ENCODE measurements at places on chromosomes 13 and 19. TPM values are rescaled to one million over a fixed set of nuclear protein-coding genes. Genes with fewer than 3 reads are reported as not detected.

- DNase-seq: peak; percentile 86
These were observed 4.1 kb downstream of the IER2 start for GRCh38 chr19:13154241-13154778.

- DNase-seq: no peak
These were observed 6.2 kb downstream of the PLIN5 start for GRCh38 chr19:4528843-4529242.

CLDN10 gene
- total RNA-seq: not detected

- DNase-seq: no peak
These were observed 296.8 kb downstream of the EFNB2 start for GRCh38 chr13:106238690-106239089.

RGCC gene
- 142 TPM for total RNA-seq

DNA sequence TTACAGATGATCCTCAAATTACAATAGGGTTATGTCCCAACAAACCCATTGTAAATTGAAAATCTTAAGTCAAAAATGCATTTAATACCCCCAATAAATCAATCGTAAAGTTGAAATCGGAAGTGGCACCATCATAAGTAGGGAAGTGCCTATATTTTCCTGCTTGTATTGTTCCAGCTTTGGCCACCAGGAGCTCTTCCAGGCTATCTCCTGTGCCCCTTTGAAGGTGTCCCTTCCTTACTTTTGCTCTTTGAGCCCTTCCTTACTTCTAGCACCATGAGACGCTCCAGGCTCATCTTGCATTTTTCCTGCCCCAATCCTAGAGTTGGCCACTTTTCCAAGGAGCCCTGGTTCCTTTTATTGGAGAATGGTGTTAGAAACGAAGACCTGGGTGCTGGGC is 163.0 kb upstream of the TSC22D1 start:
- DNase-seq: no peak

- no peak for DNase-seq
These were observed 117.7 kb downstream of the KCNRG start for GRCh38 chr13:50132904-50133357.

FXYD3 gene
- 0.38 TPM for total RNA-seq

GRCh38 chr13:101397742-101398141 is 18.6 kb downstream of the NALCN start:
- DNase-seq: no peak

GRCh38 chr13:32737679-32738078 is 151.4 kb downstream of the PDS5B start:
- no peak for DNase-seq

GRCh38 chr19:5247957-5248705 is 92.5 kb downstream of the PTPRS start:
- DNase-seq: no peak

DNA sequence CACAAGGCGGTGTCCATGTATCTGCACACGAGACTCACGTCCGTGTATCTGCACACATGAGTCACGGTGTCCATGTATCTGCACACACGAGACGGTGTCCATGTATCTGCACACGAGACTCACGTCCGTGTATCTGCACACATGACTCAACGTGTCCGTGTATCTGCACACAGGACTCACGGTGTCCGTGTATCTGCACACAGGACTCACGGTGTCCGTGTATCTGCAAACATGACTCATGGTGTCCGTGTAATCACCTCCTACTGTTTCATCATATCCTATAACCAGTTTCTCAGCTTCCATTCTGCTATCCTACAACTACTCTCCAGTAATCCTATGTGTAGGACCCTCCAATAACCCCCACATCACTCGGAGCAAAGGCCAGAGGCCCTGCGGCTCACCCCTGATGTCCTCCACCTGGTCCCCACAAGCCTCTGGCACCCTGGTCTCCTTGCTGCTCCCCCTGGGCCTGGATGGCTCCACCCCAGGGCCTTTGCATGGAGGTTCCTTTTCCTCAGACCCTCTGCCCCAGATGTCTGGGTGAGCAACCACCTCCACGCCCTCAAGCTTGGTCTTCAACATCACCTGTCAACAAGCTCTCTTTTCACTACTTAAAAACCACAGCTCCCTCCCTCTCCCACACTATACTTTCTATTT is 2.5 kb upstream of the TMEM255B start:
- DNase-seq: no peak

DNA sequence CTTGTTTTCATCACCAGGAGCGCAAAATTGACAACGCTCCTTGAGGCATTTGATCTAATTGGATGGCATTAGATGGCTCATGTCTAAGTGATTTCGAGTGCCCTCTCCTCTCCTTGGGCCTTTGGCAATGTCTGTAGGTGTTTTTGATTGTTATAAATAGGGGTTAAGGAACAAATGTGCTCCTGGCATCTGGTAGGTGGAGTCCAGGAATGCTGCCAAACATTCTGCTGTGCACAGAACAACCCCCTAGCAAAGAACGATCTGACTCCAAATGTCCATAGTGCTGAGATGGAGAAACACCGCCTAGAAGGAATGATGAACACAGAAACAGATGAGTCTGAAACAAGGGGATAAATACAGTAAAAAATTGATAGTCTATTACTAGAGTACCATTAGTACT is 68.0 kb upstream of the C1QTNF9B start:
- DNase-seq: no peak

TYK2 gene
- 75.4 TPM for total RNA-seq

ZNF763 gene
- 1.9 TPM for total RNA-seq

DNA sequence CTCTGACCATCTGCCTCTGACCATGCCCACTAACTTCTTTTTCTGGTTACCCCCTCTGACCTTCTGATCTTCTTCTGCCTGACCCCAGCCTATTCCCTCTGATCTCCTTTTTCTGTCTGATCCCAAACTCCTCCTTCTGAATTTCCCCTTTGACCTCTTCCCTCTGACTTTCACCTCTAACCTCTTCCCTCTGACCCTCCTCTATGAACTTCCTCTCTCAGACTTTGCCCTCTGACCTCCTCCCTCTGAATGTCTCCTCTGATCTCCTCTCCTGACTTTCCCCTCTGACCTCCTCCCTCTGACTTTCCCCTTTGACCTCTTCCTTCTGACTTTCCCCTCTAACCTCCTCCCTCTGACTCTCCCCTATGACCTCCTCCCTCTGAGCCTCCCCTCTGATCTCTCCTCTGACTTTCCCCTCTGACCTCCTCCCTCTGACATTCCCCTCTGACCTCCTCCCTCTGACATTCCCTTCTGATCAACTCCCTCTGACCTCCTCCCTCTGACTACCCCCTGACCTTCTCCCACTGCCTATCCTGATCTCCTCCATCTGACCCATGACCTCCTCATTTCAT is 3.5 kb downstream of the COL5A3 start:
- DNase-seq: no peak

PSG5 gene
- not detected for total RNA-seq

ADAMTSL5 gene
- 0.65 TPM for total RNA-seq

DNA sequence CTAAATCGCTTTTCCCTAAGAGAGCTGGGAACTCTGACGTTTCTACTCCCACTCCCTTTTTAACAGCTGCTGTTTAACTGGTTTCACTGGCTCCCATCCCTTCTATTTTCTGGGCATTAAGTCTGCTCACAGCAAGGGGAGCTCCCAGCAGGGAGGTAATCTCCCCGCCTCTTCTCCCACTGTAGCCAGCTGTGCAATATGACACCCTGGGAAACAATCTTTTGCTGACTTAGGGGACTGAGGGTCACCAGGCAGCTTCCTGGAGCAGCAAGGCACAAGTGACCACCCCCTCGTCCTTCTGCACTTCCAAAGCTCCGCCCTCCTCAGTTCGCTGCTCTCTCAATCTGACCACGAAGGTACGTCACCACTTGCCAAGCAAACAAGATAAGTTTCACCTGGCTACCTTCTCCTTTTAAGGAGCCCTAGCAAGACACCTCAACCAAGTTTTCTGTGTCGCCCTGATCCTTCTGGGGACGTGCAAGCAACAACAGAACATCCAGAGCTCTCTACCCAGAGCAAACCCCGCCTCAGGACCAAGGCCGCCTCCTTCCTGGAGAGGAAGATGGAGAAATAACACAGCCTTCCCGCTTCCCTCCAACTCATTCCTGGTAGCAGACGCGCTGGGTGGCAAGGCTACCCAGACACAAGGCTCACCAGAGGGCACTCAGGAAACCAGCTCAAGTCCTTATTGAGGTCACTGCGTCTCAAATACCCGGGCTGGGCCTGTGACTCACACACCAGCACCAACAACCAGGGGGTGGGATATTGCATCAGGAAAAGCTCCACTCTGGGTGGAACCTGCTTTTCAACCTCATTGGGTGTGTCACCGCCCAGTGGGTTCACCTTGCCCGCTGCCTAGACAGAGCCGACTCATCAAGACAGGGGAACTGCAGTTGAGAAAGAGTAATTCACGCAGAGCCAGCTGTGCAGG is 92.4 kb downstream of the STK24 start:
- DNase-seq: peak; percentile 77

DNA sequence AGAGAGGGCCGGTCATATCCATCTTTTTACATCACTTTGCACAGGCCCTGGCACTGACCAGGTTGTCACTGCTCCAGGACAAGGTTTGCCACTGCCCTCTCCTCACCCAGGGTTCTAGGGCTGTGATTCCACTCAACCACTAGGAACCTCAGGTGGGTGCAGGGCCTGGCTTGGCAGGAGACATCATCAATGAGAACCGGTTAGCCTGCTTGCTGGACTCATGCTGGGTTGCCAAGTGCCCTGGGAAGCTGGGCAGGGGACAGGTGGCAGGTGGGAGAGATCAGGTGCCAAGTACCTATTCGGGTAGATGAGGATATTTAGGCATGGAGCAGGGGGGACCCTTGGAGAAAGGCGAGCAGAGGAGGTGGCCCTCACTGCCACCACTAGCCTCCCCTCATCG is 4.2 kb upstream of the CERS4 start:
- DNase-seq: no peak

GRCh38 chr19:40717880-40718773 is 1.2 kb downstream of the ITPKC start:
- no peak for DNase-seq

PRDX2 gene
- 320 TPM for total RNA-seq

DNA sequence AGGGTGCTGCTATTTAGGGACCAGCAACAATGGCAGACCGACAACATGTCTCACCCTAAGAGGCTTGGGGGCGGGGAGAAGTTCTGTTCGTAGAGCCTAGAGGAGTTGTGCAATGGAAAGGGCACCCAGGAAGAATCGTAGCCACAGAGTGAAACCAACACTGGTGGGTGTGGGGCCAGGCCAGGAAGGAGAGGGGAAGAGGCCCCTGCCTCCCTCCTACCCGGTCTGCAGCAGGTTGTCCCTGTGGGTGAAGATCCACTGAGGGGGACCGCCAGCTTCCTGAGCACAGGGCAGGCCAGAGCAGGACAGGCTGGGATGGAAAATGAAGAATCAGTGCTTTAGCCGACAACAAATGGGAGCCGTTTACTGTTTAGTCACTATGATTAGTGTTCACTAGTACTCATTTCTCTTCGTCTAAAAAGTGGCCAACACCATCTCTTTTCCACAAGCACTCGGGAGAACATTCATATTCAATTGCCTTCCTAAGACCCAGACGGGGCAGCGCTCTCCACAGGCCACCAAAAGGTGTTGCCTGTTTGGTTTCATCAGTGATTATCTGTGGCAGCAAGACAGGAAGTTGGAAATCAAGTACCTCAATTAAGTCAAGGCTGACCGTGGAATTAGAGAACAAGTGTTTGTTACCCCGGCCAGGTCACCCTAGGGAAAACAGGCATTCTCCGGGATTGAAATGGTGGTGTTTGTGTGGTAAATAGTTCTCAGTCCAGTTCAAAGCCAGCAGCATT is 1.1 kb upstream of the ATP11A start:
- DNase-seq: no peak

ZNF99 gene
- total RNA-seq: not detected

SLC25A15 gene
- 5.8 TPM for total RNA-seq

NCAN gene
- not detected for total RNA-seq

GRCh38 chr19:5964816-5965565 is 12.9 kb downstream of the RANBP3 start:
- DNase-seq: no peak

CACNG8 gene
- total RNA-seq: not detected

- no peak for DNase-seq
These were observed 417.1 kb downstream of the LMO7 start for GRCh38 chr13:76053181-76053580.

ZNF98 gene
- total RNA-seq: 2.7 TPM

- no peak for DNase-seq
These were observed 7.9 kb downstream of the VASP start for GRCh38 chr19:45515081-45515624.

GRCh38 chr13:27370305-27370872 is 54.0 kb upstream of the GTF3A start:
- DNase-seq: no peak

DNA sequence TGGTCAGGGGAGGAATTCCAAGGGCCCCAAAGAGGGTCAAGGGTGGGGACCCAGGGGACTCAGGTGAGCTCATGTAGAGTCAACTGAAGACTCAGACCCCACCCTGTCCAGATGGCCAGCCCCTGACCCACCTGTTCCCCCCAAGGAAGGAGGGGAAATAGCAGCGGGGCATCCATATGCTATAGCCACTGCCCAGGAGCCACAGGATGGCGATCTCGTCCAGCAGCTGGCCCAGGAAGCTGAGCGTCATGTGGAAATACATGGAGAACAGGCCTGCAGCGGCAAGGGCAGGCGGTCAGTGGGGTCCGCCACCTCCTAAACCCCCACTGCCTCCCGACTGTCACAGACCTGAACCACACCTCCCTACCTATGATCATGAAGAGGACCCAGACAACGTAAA is 21.4 kb downstream of the ACER1 start:
- no peak for DNase-seq

ADGRE3 gene
- total RNA-seq: not detected

CD22 gene
- 2.4 TPM for total RNA-seq

- DNase-seq: no peak
These were observed 44.4 kb upstream of the C1QTNF9 start for GRCh38 chr13:24264976-24265375.

PSPN gene
- total RNA-seq: 0.48 TPM

FSD1 gene
- total RNA-seq: not detected

- no peak for DNase-seq
These were observed 78.7 kb downstream of the RNF17 start for GRCh38 chr13:24842549-24843274.

RASAL3 gene
- total RNA-seq: 2.0 TPM

LINGO3 gene
- total RNA-seq: not detected

VPS36 gene
- 32.2 TPM for total RNA-seq

DNA sequence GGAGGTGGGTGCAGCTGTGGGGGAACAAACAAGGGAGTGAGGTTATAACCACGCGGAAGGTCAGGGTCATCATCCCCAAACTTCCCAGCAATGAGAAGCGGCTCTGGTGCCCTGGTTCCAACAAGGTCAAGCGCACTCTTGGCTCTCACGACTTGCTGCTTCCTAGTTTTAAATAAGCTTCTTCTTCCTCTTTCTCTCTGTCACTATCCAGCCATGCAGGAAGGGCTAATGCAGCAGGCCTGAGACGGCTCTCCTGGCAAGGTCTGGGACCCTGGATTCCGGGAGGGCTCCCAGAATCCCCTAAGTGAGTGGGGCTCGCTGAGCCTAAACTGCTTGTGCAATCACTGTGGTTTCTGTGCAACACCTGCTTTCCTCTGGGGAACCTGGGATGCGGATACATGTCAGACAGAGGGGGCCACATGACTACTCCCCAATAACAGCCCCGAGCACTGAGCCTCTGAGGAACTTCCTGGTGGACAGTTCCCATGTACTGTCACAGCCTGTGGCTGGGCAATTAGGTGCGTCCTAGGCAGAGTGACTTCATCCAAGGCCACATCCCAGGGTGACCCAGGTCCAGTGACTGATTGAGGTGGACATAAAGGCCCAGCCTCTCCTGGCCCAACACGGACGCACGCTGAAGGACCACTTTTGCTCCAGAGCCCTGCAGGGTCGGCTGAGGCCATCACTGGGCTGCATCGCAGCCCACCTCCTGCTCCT is 24.2 kb downstream of the VRK3 start:
- DNase-seq: no peak

- DNase-seq: no peak
These were observed 1.0 kb upstream of the CRYL1 start for GRCh38 chr13:20526664-20527063.
